Activated T-helper 1 cell treated with anti-CD3 and anti-CD28 coated beads, Interleukin-2, amount 50 U/mL, for 16 hours (primary cell): ENCODE measurements at places on chromosomes 2 and 18.

DNA sequence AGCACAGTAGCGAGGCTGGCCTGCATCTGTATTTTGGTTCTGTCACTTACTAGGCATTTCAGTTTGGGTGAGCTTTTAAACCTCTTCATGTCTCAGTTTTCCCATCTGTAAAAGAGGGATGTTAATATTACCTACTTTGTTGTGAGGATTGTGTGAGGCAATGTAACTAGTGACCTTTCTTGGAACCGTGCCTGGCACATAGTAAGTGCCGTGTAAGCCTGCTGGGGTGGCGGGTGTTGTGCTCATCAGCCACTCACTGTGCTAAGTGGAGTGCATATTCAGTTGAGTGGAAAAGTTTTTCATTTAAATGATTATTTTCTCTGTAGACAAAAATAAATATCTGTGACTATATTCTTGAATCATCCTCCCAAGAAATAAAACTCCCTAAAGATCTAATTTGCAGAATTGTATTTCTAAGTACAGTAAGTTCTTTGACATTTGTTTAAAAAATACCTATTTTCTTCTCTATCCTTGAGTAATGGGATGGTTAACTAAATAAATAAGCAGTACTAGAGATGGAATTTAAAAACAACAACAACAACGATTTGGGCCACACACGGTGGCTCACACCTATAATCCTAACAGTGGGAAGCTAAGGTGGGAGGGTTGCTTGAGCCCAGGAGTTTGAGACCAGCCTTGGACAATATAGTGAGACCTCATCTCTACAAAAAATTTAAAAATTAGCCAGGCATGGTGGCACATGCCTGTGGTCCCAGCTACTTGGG is 56.7 kb downstream of the MALT1 start:
- no peak for DNase-seq

- no peak for DNase-seq
These were observed 43.0 kb downstream of the TNFRSF11A start for GRCh38 chr18:62368100-62368499.

DNA sequence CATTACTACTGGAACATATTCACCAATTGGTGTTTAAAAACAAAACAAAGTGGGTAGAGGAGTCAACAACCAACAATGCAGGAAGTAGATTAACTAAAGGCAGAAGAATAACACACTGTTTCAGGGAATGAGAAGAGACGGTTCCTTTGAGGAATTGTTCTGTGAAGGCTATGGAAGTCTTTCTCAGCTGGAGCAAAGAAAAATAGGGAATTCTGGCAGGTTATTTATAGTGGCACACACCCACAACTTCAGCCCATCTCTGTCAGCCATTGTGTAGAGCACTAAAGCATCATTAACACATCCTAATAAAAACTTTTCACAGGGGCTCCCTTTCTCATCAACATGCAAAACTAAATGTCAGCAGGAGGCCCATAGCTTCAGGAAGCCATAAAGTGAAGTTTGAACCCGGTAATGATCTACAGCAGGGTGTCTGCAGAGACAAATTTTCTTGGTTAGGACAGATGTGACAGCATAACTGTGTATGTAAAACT is 113.6 kb downstream of the CDH2 start:
- no peak for DNase-seq

- DNase-seq, result no peak
These were observed 15.9 kb downstream of the MYO7B start for GRCh38 chr2:127551221-127551930.

- no peak for DNase-seq
These were observed 12.0 kb upstream of the ATP6V1C2 start for GRCh38 chr2:10709290-10709939.

- DNase-seq, result no peak
These were observed 528.9 kb downstream of the TMX3 start for GRCh38 chr18:68186039-68186438.

DNA sequence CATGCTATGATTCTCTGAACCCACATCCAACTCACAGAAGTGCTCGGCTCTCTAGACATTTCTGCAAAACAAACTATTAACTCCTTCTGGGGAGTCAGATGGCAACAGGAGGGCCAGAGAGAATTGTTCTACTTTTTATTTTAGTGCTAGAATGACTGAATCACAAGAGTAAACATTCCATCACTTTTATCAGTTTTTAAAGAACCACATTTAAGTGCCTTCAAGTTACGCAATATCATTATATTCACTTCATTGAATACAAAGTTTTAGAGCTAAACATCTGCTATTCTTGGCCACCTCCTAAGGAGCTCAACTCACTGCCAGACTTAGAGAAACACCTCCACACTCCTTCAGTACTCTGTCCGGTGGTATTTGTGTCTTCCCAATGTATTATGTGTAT is 22.4 kb downstream of the B4GALT6 start:
- no peak for DNase-seq

DNA sequence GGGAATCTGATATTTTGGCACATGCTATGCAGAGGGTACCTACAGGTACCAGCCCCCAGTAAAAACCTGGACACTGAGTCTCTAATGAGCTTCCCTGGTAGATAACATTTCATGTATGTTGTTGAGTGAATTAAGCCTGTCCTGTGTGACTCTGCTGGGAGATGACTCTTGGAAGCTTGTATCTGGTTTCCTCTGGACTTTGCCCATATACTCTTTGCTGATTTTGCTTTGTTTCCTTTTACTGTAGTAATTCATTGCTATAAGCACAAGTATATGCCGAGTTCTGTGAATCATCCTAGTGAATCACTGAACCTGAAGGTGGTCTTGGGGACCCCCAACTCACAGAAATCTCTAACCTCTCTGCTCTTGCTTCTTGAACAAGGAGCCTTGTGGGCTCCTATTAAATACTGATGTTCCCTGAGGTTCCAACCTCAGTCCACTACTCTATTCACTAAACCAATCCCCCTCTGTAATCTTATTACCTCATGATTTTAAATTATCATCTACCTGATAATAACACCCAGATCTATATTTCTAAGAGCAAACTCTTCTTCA is 94.3 kb upstream of the WDSUB1 start:
- no peak for DNase-seq

DNA sequence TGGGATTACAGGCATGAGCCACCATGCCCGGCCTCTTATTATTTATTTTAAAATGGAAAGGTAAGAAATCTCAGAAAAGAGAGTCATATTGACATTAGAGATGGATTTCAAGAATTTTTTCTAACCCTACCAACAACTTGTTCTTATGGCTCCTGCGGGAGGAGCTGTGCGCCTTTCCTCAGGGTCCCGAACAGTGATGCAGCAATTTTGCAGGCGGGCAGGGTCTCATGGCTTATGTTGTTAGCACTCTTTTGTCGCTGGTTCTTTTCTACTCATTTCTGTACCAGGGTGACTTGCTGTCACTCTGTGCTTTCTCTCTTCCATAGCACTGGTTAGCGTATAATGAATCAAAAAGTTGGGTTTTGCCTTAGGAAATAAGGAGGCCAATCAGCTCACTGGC is 148.8 kb upstream of the DLGAP1 start:
- no peak for DNase-seq

DNA sequence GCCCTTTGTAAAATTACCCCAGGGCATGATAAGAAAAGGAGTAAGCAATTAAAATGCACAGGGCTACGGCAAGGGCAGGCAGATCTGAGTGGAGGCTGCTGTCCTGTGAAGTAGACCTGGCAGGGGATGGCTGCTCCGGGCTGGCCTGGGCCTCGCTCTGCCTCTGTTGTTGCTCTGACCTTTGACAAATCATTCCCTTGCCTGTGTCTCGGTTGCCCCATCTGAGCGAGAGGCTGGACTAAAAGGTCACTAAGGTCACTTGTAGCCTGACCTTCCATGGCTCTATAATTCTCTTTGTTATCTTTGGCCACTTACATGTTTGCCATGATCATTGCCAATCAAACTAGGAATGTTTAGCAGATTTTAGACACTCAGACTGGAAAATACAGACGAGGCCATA is 118.1 kb downstream of the KLHL29 start:
- DNase-seq, result no peak

DNA sequence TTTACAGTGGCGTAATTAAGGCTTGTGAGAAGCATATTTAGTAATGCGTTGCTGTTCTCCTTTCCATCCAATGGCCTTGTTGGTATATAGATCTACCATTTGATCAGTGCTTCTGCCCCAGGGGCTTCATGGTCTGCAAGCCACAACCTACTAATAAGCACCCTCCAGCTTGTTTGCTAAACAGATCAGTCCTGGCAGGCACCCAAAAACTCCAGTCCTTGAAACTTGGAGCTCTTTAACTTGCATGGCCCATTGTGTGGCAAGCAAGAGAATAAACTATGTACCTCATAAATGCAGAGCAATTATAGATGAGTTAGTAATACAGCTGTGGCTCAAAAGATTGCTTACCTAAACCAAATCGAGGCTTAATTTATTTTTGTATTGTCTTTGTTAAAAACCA is 158.5 kb downstream of the FTCDNL1 start:
- no peak for DNase-seq

DNA sequence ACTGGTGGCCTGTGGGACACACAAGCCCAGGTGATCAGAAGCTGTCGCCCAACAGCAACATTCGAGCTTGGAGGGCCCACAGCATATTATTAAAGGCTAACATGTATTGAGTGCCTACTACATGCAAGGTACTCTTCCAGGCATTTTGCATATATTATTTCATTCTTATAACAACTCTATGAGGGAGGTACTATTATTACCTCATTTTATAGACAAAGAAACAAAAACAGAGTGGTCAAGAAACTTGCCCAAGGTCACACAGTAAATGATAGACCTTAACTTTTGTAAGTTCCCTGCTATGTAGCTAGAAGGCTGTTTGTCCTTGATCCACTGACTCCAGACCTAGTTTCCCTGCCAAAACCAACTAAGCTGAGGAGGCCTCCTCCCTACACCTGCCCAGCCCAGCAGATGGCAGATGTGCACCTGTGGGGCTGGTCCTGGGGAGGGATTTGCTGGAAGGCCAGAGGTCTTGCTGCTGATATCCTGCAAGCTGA is 35.7 kb downstream of the KANSL3 start:
- DNase-seq, result no peak

DNA sequence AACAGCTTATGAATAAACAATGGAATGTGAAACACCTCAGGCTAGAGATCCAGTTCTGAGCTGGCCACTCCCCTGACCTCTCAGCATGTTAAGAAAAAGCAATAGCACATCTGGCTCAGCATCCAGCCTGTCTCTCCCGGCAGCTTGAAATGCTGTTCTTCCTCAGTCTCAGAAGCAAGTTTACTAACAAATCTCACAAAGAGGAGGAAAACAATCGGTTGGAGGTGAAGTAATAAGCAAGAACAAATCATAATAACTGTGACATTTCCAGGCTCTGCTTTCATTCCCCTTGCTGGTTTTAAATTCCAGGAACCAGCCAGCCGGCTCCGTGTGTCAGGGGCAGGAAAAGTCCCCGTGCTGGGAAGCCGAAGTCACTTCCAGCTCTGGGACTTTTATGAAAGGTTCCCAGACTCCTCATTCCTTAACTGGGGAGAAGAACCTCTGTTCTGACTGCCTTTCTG is 133.9 kb upstream of the ARL4C start:
- DNase-seq, result no peak

DNA sequence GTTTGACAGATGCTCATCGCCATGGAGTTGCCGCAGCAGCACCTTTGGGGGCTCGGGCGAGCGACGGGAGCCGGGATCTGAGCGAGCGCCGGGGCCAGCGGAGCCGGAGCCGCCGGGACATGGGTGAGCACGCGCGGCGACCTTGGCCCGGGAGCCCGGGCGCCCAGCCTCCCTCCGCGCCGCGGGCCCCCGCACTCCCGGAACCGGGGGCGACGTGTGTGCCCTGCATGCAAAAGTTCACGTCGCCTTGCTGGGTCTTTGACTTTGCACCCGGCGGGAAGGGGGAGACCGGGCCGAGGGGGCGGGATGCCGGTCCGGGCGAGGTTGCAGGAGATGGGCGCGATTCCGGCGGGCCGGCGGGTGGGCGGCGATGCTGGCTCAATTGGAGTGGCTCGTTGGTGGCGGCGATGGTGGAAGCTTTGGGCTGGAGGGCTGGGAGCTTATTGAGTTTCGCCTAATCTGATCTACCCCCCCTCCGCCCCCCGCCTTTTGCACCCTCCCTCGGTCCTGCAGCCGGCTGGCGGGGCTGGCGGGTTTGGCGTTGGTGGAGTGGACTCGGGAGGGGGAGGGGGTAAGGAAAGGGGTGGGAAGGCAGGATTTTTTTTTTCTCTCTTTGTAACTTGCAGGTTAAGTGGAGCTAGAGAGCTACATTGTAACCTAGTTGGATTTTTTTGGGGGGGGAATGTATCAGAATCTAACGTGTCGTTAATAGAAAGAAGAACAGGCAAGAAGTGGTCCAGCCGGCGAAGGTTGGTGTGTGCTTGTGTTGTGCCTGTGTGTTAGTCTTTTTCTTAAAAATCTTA is at the start of gene SETBP1:
Gene SETBP1 (plus strand): TSS at position 616 of the 803 bp plus-strand sequence. CDS start 20,459 bp downstream, outside the sequence.
- no peak for DNase-seq

GRCh38 chr2:106719222-106719621 is 166.7 kb downstream of the ST6GAL2 start:
- no peak for DNase-seq

GRCh38 chr2:29834624-29835023 is 86.8 kb downstream of the ALK start:
- DNase-seq, result no peak

DNA sequence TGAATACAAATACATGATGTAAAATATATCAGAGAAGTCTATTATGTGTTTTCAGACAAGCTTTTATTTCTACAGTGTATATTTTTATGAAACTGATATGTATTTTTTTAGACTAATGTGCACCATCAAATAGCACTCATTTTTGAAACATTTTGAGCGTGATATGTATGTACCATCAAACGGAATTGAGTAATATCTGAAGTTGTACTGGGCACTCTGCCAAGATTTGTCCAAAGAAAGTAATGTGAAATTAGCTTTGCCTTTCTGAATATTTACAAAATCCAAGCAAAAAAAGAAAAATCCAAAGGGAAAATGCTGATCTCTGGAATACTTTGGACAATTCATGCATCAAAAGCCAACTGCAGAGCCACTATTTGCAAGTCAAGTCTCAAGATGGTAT is 972.0 kb downstream of the DPP10 start:
- no peak for DNase-seq
